ENCODE measurements at places on chromosomes 16 and 17.

DNA sequence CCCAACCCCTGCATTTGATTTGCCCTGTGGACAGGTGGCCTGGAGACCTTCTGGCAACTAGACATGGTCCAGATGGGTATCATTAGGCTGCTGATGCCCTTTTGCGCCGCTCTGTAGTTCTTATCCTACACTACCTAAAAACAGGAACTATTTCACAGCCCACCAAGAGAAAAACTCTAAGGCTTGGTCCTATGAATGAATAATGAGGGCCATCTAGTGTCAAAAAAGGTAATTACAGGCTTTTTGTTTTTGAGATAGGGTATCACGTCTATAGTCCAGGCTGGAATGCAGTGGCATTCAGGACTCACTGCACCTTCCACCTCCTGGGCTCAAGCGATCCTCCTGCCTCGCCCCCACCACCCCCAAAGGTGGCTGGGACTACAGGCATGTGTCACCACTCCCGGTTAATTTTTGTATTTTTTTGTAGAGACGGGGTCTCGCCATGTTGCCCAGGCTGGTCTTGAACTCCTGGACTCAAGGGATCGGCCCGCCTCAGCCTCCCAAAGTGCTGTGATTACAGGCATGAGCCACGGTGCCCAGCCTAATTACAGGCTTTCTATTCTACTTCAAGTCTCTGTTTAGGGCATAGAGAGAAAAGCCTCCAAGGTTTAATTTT, 20.9 kb downstream of the COIL start:
- DNase-seq, result peak; percentile 47

DNA sequence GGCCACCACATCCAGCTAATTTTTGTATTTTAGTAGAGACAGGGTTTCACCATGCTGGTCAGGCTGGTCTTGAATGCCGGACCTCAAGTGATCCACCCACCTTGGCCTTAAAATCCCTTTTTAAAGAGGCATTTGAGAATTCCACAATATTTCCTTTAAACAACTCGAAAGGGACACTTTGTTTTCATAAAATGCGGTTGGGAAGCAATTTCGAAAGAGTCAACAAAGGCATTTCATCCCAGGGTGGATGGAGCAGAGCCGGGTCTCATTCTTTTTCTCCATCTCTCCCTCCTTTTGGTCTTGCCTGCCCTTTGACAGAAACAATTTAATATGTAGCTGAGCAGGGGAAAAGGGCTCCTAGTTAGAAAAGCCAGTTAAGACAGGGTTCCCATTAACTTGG, 13.5 kb upstream of the COG1 start:
- no peak for DNase-seq

GRCh38 chr17:246226-246625, 64.8 kb upstream of the DOC2B start:
- no peak for DNase-seq

DNA sequence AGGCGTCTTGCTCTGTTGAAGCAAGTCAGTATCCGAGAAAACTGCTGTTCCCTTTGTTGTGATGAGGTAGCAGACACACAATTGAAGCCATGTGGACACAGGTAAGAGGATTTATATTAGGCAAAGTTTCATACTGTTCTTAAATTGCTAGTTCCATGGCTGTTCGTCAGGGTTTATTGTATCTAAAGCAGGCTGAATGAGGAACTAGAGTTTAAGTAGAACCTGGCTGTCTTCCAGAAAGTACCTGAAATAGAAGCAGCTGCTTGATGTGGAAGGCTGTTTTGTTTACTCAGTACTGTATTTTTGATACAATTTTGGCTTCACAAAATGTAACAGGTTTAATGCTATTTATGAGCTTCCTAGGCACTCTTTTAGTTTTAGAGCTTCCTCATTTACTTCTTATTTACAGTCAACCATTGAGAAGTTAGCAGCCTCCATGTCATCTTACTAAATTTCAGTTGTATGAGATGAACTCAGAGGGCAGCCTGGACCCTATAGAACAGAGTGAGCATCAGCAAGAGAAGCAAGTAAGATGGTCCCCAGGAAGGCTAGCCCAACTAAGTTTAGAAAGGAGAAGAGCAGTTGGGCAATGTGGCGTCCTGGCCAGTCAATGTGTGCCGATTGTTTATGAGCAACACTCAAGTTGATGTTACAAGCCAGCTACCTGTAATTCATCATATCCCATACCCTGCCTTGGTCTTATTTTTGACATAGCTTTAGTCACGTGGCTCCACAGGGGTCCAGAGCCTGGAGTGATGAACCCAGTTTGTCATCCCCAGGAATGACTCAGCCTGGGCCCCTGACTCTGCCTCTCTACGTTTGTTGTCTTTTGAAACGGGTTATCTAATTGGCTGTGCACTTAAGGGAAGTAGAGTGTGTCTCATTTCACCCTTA, 9.7 kb upstream of the ARL2BP start:
- DNase-seq, result peak; percentile 71

- peak; percentile 39 for DNase-seq
Observed at GRCh38 chr16:66245072-66245471, 121.4 kb upstream of the CDH5 start.

All from RPMI7951 (cell line).